ENCODE measurements at places on chromosomes 3 and 15.
A peak's percentile ranks its signal among the peaks of the same experiment; 100 is the strongest.

DNA sequence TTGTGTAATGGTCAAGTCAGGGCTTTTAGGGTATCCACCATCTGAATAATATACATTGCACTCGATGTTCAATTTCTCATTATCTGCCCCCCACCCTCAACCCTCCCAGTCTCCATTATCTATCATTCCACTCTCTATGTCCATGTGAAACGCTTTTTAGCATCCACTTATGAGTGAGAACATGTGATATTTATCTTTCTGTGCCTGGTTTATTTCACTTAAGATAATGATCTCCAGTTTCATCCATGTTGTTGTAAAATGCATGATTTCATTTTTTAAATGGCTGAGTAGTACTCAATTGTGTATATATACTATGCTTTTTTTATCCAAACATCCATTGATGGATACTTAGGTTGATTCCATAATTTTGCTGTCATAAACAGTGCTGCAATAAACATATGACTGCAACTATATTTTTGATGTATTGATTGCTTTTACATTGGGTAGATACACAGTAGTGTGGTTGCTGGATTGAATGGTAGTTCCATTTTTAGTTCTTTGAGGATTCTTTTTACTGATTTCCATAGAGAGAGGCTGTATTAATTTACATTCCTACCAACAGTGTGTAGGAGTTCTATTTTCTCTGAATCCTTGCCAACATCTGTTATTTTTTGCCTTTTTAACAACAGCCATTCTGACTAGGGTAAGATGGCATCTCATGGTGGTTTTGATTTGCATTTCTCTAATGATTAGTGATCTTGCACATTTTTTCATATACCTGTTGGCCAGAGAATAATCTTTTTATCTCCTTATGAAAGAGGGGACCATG lies 332.9 kb upstream of the TGFBR2 start:
- DNase-seq = no peak

GRCh38 chr3:58296269-58296668 lies 9.8 kb upstream of the RPP14 start:
- no peak for DNase-seq

DNA sequence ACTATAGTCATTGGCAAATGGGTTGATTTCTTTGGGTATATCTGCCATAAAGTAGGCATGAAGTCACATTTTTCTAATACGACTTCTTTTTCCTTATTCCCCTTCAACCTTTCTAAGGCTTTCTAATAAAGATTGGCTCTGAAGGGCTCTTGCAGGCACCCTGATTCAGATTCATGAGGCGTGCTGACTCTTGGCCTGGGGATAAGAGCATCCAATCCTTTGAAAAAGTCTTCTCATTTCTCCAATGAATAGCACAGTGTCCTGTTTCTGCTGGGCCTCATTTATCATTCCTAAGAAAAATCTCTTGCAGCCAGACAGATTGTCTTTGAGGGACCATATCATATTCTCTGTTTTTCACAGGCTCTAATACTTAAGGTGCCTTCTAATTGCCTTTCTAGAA lies 32.3 kb upstream of the BNIP2 start:
- no peak for DNase-seq

- DNase-seq = no peak
Measured at GRCh38 chr15:69804786-69805185, 292.9 kb downstream of the TLE3 start.

- DNase-seq = no peak
Measured at GRCh38 chr3:66103729-66104128, 65.0 kb upstream of the MAGI1 start.

DNA sequence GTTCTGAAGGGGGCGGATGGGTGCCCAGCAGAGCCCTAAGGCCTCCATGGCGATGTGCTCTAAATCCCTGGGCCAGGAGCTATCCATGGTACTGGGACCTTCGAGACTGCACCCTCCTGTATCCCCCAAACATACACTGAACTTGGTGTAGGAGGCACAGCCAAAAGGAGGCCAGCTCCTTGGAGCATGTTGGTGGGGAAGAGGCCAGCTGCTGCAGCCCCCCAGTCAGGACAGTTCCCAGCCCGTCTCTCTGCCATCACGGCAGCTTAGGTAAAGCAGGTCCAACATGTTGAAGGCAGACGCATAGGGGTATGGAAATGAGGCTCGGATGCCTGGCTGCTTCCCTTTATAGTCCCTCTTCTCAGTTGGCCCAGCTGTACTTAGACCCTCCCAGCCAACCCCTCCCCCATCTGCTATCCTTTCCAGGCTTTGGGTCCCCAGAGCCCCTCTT lies 1.8 kb downstream of the CAMKV start:
- no peak for DNase-seq

DNA sequence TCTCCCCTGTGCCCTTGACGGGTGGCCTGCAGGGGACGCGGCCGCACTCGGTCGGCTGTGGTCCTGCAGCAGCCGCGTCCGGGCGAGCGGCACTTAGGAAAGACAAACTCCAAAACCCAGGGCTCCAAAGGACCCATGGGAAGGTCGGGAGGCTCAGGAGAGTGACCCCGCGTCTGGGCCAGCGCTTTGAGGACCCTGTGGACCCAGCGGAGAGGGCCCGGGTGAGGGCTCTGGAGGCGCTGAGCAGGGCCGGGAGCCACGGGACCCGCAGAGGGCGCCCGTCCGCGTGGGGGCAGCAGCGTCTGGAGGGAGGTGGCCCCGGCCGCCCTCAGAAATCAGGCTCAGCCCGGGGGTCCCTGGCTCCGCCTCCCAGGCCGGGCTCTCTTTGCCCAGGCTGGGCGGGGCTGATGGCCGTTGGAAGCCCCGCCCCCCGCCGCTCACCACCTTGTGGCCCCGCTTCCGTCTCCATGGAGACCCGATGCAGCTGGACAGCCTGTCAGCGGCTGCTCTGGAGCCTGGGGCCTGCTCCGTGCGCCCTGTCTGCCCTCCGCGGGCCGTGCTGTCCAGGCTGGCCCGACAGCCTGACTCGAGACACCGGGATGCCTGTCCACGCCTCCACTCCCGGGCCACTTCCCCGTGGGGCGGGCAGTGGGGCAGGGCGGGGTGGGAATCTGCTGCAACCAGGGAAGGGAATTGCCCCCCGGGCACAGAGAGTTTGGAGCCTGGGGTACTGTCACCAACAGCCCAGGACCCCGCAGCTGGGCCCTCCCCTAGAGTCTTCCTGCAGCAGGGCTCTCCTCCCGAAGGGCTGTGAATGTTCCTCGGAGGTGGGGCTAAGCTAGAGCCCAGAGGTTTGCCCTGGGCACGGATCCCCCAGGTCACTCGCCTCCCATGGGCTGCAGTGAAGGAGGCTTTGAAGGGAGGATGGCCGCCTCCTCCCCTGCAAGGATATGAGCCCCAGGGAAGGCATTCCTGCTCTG lies 34.8 kb upstream of the RPL32 start:
- DNase-seq = peak; percentile 29

DNA sequence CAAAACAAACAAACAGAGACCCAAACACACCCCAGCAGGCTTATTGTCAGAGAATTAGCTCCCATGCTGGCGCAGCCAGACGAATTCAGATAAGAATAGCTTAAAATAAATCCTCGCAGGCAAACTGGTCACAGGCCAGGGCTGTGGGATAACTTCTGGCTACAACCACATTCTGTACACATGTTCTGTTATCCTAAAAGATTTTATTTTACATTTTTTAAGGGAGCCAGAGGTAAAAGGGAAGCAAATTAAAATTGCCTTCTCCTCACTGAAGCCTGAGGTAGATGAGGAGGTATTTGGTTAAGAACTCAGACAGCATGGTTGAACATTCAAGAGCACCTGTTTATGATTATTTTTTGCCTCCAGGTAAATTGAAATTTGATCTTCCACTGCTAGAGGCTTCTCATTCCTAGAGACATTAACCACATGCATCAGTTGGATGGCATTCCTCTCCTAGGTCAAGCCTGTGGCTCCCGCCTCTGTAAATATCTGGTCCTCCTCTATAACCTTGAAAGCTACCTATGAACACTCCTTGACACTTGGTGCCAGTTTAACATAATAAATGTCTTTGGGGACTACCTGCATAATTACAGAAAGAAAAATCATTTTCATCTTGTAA lies 190.3 kb downstream of the SATB1 start:
- DNase-seq = no peak

DNA sequence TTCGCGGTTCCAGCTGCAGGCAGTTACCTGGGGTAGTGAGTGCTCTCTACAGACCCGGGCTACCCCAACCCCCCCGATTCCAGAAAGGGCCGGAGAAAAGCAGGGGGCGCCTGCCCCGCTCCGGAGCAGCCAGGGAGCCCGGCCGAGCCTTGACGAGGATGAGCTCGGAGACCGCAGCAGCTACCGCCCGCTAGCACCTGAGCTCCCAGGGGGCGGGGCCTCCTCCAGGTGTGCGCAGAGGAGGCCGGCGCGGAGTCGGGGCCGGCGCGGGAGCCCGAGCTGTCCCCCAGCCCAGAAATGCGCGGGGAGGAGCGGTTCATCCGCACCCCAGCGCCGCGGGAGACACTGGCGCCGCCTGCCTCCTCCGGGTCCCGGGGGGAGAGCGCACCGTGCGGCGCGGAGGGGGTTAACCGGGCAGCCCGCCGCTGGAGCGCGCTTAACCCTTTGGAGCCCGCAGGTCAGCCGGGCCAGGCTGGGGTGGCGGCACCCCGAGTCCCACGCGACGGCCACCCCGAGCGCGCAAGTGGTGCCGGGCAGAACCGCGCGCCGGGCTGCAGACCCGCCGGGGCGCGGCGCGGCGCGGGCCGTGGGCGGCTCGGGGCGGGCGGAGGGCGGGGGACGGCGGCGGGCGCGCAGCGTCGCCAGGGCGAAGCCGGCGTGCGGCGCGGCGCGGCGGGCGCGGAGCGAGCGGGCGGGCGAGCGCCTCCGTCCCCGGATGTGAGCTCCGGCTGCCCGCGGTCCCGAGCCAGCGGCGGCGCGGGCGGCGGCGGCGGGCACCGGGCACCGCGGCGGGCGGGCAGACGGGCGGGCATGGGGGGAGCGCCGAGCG lies at the start of gene CACNA1D:
Gene CACNA1D, plus strand, starts transcription at position 649 of the 829 bp plus-strand sequence. CDS start 556 bp downstream, outside the sequence.
- DNase-seq = peak; percentile 16

- DNase-seq = no peak
Measured at GRCh38 chr15:64610257-64610919, 150.0 kb downstream of the ZNF609 start.

DNA sequence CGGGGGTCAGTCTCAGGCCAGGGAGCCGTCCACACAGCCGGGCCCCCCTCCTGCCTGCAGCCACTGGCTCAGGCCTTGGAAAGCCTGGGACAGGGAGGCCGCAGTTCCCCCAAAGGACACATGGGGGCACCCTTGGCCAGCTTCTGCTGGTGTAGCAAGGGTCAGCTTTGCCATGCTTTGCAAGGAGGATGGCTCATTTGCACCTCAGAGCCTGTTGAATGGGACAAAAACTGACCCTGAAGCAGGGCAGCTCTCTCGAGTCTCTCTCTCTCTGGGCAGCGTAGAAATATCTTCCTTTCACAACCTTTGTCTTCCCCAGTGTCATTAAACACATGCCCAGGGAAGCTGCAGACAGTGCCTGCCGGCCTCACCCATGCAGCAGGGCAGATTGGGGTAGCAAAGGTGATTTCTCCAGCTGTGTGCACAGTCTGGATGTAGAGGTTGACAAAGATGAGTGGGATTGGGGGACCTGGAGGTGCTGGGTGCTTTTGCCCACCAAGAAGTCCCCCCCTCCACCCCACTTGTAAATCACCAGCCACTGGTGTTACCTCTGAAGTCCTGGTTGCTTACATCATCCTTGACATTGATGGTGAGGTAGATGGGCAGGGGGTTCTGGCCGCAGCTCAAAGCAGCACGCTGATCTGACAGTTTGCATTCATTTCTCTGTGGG lies 17.4 kb upstream of the EHD4 start:
- peak; percentile 87 for DNase-seq

- no peak for DNase-seq
Measured at GRCh38 chr15:78650022-78650421, 9.0 kb upstream of the CHRNB4 start.

- DNase-seq = no peak
Measured at GRCh38 chr3:81643721-81644120, 117.7 kb downstream of the GBE1 start.

GRCh38 chr3:50450209-50450921 lies 53.1 kb downstream of the CACNA2D2 start:
- peak; percentile 61 for DNase-seq

- no peak for DNase-seq
Measured at GRCh38 chr3:183500319-183500718, 55.2 kb downstream of the KLHL6 start.

GRCh38 chr3:23735535-23736326 lies 70.0 kb upstream of the UBE2E1 start:
- no peak for DNase-seq

GRCh38 chr3:158531334-158531733 lies 39.7 kb upstream of the MLF1 start:
- no peak for DNase-seq

- no peak for DNase-seq
Measured at GRCh38 chr3:1469687-1470086, 376.9 kb downstream of the CNTN6 start.

- no peak for DNase-seq
Measured at GRCh38 chr15:81297603-81298575, 26.1 kb downstream of the STARD5 start.

DNA sequence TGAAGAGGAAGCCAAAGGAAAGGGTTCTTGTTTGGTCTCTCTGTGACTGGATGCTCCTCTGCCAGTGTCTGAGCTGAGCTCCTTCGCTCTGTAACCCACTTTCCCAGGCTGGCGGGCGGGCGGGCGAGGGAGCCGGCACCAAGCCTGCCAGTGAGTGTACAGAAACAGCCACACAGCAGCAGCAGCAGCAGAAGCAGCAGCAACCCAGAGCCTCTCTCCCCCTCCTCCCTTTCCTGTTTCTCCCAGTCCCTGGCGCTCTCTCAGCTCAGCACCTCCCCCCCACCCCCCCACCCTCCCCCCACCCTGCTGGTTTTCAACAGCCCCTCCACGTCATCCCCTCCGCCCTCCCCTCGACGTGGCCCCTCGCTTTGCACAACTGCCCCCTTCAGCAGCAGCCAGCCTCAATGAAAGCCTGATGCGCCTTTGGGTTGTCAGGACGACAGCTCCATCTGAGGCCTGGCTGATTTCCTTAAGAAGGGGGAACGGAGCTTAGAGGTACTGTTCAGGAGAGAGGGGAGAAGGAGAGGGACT lies at the start of gene LSAMP:
Gene LSAMP, minus strand, starts transcription at position 177 of the 531 bp plus-strand sequence.
- no peak for DNase-seq

DNA sequence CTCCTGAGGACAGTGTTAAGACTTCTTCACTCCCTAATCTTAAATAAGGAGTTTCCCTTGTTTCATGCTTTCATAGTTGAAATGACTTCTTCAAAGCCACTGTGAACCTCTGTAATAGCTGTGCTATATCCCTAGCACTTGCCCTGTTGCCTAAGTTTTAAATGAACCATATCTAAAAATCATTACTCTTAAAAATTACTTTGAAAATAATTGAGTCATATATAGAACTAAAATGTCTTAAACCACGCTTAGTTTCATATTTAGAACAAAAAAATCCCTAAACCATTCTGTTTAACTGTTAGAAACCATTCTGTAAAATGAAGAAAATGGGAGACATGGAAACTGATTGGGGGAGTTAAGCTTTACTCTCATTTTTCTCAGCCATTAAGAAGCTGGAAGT lies 29.8 kb downstream of the DNAJC19 start:
- DNase-seq = no peak

All from stimulated activated CD4-positive, alpha-beta T cell treated with anti-CD3 and anti-CD28 coated beads, Interleukin-4, amount 100 ng/mL, for 1 hour (primary cell).